Calu3 (cell line): ENCODE measurements at places on chromosomes 4 and X. TPM values are rescaled to one million over a fixed set of nuclear protein-coding genes. Genes with fewer than 3 reads are reported as not detected.

DNA sequence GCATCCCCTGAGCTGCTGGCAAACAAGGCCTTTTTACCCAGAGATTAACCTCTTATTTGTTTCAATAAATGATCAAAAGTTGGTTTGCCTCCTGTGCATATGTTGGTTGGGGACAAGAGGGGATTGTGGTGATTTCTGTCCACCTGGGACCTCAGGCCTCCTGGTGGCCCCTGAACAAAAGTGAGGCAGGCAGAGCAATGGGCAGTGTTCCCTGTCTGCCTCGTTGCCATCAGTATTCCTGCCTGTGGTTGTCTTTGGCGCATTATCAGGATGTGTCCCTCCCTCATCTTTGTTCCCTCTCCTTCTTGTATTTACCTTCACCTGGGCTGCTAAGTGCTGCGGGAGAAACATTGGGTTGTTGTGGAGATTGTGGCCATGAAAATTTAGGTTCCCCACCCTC is 65.3 kb upstream of the DRD5 start:
- DNase-seq: no peak

GRCh38 chr4:26806331-26806730 is 54.3 kb upstream of the STIM2 start:
- no peak for DNase-seq

DNA sequence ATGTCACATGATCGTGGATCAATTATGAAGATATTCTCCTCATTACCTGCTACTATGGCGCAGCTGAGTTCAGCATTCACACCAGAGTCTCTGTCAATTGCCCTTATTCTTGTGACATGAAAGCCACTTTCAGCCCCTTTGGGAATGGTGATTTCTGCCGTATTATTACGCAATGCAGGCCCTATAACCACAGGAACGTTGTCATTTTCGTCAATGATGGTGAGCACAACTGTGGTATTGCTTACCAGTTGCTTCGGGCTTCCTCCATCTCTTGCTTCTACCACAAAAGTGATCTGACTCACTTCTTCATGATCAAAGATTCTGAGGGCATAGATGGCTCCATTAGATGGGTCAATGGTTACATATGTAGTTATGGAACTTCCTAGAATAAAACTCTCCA is 2.1 kb downstream of the PCDH18 start:
- no peak for DNase-seq

GRCh38 chr4:39648213-39648612 is 9.5 kb upstream of the SMIM14 start:
- no peak for DNase-seq

GRCh38 chr4:1109898-1110506 is 3.4 kb downstream of the RNF212 start:
- DNase-seq: peak; percentile 3

GRCh38 chrX:2385224-2385623 is 115.6 kb downstream of the DHRSX start:
- no peak for DNase-seq

- no peak for DNase-seq
Observed at GRCh38 chr4:75565481-75565880, 9.6 kb downstream of the ODAPH start.

DNA sequence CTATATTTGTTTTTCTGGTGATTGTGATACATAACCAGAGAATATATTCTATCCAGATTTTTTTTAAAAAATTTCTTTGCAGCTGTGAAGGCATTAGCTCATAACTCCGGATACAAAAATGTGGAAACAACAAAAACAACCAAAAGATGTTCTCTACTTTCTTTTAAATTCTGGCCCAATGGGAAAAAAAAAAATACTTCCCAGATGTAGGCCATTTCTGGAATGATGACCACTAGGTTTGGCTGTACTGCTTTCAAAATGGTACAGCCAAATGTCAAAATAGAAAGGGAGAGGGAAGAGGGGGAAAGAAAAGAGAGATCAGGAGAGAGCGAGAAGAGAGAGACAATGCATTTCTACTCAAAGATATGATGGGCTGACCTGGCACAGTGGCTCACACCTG is 14.6 kb downstream of the ANOS1 start:
- no peak for DNase-seq

DNA sequence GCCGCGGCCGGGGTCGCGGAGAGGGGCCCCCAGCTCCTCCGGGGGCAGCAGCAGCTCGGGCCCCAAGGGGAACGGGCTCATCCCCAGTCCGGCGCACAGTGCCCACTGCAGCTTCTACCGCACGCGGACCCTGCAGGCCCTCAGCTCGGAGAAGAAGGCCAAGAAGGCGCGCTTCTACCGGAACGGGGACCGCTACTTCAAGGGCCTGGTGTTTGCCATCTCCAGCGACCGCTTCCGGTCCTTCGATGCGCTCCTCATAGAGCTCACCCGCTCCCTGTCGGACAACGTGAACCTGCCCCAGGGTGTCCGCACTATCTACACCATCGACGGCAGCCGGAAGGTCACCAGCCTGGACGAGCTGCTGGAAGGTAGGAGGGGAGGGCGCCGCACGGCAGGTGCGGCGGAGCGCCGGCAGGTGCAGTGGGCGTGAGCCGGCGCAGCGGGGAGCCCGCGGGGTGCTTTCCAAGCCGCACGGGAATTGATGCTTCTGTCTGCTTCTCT is 886 bp downstream of the DCLK2 start:
- DNase-seq: peak; percentile 51

DNA sequence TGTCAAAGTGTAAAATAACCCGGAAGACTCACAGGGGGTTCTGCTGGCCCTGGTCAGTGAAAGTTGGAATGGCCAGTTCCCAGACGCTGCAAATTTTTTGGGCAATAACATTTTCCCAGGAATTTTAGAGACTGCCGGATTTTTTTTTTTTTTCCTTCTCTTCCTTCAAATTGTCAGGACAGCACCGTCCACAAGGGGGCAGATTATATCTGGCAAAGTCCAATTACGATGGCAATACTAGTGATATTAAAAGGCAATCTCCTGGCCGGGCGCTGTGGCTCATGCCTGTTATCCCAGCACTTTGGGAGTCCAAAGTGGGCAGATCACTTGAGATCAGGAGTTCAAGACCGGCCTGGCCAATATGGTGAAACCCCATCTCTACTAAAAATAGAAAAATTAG is 20.5 kb downstream of the SLC25A5 start:
- peak; percentile 69 for DNase-seq

GRCh38 chr4:40953283-40954087 is 203.7 kb downstream of the NSUN7 start:
- no peak for DNase-seq

GRCh38 chr4:163815776-163816175 is 321.3 kb downstream of the TMA16 start:
- no peak for DNase-seq

DNA sequence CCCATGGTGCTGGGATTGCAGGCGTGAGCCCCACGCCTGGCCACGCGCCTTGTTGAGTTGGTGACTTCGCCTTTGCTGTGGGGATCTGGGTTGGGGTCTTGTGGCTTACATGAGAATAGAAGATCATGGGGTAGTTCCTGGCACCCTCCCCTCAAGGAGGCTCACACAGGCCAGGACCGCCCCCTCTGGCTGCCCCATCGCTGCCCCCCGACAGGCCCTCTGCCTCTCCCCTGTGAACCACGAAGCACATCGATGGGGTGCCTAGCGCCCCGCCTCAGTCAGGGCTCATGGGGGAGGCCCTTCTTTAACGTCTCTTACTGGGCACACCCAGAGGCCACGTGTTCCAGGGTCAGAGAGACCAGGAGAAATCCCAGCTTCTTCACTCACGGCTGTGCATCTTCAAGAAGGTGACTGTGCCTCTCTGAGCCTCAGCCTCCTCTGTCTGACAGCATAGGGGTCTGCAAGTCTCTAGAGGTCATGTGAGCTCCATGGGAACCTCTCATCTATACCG is 23.6 kb upstream of the SPON2 start:
- no peak for DNase-seq

DNA sequence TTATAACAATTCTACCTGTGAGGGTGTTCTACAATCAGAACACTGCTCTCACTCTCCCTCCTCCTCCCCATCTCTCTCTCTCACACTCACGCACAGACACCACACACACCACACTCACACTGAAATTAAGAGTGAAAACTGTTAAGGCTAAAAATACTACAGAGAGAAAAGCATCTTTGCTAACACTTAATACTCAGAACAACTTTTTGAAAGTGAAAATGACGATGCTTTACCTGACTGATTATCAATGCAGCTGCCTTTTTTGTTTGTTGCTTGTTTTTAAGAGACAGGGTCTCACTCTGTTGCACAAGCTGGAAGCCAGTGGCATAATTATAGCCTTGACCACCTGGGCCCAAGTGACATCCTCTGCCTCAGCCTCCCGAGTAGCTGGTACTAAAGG is 222.4 kb downstream of the APBB2 start:
- DNase-seq: no peak

GRCh38 chrX:18348047-18348446 is 6.4 kb downstream of the SCML2 start:
- DNase-seq: no peak

DNA sequence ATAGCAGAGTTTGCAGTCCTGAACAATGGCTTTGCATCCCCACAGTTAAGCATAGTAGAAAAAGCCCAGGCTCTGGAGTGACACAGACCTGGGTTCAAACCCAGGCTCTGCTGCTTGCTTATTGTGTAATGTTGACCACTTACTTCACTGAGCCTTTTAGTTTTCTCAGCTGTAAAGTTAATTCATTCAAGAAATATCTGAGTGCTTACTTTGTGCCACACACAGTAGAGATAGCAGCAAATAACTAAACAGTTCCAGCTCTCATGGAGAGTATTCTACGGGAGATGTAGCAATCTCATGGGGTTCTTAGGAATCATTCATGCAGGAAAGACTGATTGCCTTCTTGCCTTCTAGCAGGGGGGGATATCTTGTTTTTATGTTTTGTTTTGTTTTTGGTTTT is 63.2 kb downstream of the SLC9A6 start:
- no peak for DNase-seq

DNA sequence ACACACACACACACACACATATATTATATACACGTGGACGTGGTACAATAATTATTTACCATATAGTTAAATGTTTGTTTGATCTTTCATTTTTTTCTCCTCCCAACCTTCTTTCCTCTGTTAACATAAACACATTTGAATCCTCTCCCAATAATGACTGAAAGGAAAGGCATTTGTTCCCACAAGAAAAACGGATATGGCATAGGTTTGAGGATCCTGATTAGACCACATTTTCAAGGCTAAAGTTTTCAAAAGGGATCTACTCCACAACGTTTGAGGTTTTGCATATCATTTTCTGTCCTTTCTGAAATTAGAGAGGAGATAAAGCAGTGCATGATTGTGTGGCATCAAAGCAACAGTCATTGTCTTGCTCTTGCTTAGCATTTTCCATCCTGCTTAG is 1883.4 kb downstream of the STIM2 start:
- DNase-seq: no peak

- no peak for DNase-seq
Observed at GRCh38 chr4:1112174-1112820, 1.1 kb downstream of the RNF212 start.

GRCh38 chr4:151806511-151806927 is 45.7 kb upstream of the GATB start:
- no peak for DNase-seq

GRCh38 chrX:68920561-68920960 is 91.7 kb downstream of the EFNB1 start:
- DNase-seq: no peak

DNA sequence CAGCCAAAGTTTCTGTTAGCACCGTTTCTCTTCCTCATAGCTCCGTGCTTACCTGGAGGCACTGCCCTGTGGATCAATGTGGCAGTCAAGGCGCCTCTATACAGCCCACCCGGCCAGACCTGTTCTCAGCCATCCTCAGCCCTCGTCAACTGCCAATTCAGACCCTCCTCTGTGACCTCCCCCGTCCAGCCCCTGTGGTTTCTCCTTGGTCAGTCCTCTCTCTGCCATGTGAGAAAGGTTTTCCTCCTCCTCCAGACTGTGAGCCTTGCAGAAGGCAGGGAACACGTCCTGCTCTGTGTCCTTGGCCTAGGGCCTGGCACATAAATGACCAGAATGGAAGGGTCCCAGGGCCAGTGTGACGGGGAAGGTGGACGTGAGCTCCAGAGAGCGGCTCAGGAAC is 174.6 kb upstream of the PSAPL1 start:
- peak; percentile 2 for DNase-seq

GRCh38 chr4:101942891-101943290 is 152.4 kb downstream of the BANK1 start:
- DNase-seq: no peak

DNA sequence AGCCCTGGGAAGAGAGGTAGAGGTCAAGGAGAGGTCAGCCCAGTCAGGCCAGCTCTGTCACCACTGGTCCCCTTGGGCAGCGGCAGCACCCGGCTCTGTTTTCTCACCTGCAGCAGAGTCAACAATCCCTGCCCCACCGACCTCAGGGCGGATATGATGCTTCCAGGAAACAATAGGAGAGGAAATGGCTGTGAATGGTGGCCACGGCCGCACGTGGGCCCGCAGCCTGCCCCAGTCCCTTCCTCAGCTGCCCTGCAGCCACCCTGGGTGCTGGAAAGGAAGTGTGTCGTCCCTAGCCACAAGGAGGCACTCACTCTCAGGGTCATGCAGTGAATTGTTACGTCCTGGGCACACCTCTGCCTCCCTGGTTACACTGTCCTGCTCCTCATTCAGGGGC is 92.5 kb upstream of the ENPP6 start:
- DNase-seq: no peak

DNA sequence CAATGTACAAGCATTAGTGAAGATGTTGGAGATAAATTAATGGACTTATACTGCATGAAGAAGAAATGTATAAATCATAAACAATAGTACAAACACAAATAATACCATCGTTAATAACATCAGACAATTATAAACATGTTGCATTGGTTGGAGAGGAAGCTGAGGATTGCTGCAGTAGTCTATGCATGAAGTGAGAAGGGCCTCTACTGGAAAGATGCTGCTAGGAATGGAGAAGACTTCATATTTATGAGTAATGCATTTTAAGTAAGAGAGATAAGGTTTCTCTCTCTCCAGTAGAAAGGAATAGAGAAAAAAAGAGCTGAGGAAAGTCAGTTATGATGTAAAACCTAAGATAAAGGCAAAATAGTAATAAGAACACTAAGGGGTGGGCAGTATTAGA is 247.8 kb downstream of the GRID2 start:
- no peak for DNase-seq

GRCh38 chr4:13483136-13483767 is 888 bp downstream of the RAB28 start:
- peak; percentile 8 for DNase-seq

MAGEA4 gene
- not detected in 2 replicates for total RNA-seq

SPANXA2 gene
- not detected in 2 replicates for total RNA-seq

BTK gene
- not detected in 2 replicates for total RNA-seq

FGFR3 gene
- 34.3 and 47.5 TPM in 2 replicates for total RNA-seq

GSX2 gene
- not detected in 2 replicates for total RNA-seq

COL4A6 gene
- 0.15 and 0.31 TPM in 2 replicates for total RNA-seq

CT83 gene
- total RNA-seq: 30.5 and 35.2 TPM in 2 replicates

MMRN1 gene
- total RNA-seq: not detected in 2 replicates

UTP3 gene
- total RNA-seq: 22.2 and 24.2 TPM in 2 replicates

IL15 gene
- total RNA-seq: 4.4 and 4.6 TPM in 2 replicates

DIPK2B gene
- not detected in 2 replicates for total RNA-seq

CYP2U1 gene
- 3.1 and 4.5 TPM in 2 replicates for total RNA-seq
